Activated T-cell treated with anti-CD3 and anti-CD28 coated beads, Interleukin-2, amount 50 U/mL, for 4 hours (primary cell): ENCODE measurements at places on chromosomes 13 and 19.

- no peak for DNase-seq
Observed at GRCh38 chr19:4103080-4103433, 20.9 kb downstream of the MAP2K2 start.

GRCh38 chr13:103883698-103884097, 817.5 kb upstream of the SLC10A2 start:
- no peak for DNase-seq

GRCh38 chr13:53150568-53150967, 122.0 kb downstream of the OLFM4 start:
- DNase-seq: no peak

DNA sequence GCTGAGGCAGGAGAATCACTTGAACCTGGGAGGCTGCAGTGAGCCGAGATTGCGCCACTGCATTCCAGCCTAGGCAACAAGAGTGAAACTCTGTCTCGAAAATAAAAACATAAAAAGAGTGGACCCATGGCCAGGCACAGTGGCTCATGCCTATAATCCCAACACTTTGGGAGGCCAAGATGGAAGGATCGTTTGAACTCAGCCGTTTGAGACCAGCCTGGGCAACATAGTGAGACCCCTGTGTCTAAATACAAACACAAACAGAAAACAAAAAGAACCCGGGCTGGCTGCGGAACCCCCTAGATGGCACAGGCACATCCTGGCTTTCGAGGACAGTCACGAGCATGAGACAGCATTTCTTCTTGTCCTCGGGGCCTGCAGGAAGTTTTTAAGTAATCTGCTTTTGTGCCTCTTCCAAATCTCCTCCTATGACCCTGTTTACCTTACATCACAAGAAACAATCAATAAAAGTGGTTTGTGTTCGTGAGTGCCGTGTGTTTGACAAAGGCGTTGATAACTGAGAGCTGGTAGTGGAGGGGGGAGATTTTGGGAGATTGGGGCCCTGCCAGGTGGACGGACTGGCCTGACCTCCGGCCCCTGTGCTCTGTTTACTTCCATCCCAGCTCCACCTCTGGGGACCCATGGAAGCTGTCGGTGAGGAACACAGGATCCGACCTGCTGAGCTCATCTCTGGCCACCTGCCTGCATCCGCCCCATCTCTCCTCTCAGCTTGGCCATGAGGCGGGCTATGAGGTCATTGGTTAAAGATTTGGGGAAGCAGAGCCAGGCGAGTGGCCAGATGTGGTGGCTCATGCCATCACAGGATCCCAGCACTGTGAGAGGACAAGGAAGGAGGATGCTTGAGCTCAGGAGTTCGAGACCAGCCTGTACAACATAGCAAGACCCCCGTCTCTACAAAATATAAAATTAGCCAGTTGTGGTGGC, 5.9 kb upstream of the GDF15 start:
- DNase-seq: no peak

DNA sequence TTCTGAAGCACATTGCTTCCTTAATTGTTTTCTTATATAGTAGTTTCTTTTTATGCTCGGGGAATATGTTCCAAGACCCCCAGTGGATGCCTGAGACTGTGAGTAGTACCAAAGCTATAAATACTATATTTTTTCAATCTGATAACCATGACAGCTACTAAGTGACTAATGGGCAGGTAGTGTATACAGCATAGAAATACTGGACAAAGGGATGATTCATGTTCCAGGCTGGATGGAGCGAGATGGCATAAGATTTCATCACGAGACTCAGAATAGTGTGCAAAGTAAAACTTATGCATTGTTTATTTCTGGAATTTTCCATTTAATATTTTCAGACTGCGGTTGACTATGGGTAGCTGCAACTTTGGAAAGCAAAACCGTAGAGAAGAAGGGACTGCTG, 47.9 kb upstream of the OLFM4 start:
- no peak for DNase-seq

DNA sequence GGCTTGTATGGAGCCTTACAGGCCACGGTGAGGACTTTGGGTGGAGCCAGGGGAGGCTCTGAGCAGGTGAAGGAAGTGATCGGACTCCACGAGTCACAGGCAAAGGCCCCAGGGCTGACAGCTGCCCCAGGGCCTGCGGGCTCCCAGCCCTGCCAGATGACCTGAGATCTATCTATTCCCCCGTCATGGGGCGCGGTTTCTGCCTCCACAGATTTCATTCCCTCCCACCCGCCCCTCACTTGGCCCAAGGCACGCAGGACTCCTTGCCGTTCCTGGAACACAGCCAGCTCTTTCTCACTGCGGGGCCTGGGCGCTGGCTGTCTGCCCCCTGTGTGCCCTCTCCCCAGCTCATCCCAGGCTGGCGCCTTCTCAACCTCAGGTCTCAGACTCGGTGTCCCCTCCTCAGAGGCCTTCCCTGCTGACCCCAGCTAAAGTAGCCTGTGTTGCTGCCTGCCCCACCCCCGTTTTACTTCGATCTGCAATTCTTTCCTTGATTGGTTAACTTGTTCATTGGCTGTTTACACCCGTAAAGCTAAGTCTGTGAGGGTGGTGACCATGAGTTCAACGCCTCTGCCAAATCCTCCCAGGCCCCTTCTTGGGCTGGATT, 13.9 kb upstream of the PAK4 start:
- DNase-seq: no peak

GRCh38 chr13:74346960-74347359, 212.8 kb upstream of the KLF12 start:
- DNase-seq: no peak

DNA sequence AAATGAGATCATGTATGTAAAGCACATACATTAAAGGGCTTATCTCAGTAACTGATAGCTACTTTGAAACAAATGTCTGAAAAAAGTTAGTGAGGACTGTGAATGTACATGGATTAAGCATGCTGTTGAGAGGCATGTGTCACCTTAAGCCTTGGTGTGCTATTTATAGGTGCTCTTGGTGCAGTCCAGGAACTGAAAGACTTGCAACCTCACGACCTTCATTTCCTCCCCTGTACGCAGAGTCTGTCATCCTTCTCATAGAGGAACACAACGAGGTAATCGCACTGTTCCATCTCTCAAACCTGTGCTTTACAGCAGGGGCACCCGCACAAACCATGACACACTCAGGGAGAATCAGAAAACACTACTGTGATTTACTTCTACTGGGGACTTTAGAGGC, 65.6 kb downstream of the UFM1 start:
- DNase-seq: no peak

- no peak for DNase-seq
Observed at GRCh38 chr13:32107474-32107873, 75.9 kb downstream of the FRY start.
